ENCODE measurements at places on chromosomes 12 and 14.

- no peak for DNase-seq
These were observed 68.8 kb downstream of the SLCO1A2 start for GRCh38 chr12:21265932-21266331.

- no peak for DNase-seq
These were observed 4.3 kb downstream of the COQ10A start for GRCh38 chr12:56271031-56271430.

- no peak for DNase-seq
These were observed 13.0 kb upstream of the TRAF3 start for GRCh38 chr14:102764220-102764671.

DNA sequence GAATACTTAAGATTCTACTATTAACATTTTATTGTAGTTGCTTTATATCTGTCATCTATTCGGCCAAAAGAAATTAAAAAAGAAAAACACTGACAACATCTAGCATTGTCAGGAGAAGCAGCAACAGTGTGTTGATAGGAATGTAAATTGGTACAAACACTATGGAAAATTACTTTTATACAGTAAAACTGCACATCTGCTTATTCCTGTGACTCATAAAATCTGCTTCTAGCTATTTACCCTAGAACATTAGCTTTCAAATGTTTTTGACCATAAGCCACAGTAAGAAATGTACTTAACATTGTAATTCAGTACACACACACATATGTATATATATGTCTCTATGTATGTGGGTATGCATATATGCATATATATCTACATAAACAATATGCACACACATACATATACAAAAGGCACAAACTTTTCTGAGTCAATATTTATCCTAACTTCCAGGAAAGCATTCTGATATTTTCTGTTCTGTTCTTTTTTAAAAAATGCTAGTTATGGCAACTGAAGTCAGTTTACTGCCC lies 278.9 kb upstream of the GARIN2 start:
- DNase-seq: no peak

DNA sequence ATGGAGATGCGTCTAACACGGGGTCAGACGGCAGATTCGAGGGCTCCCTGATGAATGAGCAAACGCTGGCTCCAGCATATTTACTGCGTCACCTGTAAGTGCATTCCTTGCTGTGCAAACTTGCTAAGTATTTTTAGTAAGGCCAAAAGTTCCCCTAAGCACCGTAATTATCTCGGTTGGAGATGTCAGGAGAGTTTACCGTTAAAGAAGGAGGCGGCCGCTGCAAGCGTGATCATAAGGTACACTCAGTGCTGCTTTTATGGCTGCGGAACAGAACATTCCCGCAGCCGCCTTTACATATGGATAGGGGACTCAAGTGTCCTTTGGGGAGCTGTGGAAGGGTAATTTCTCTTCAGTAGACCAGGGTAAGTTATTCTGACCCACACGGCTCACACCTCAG lies 175.6 kb downstream of the GLT1D1 start:
- no peak for DNase-seq

DNA sequence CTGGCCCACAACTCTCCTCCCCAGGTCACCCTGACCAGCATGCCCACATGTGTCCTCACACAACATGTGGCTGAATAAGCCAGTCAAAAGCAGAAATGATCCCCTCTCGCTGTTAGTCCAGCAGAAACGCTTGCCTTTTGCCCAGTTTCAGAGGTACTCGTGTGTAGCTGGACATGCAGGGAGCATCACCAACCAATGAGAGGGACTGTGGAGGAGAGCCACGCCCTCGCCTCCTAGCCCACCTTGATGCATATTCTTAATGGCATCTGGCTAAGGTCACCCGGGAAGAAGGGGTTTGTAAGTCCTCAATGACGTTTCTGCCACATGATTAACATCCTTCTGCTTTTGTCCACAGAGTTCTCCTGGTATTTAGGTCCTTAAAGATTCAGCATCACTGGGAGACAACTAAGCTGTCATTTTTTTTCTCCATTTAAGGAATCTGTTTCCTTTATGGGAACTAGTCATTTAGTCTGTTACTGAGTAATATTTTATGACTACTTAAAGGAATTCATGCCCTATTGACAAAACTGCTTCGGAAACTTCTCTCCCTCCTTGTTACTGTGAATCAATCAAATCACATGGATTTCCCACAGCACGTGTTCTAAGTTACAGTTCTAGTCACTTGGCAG lies 134.0 kb downstream of the GCH1 start:
- DNase-seq: no peak

- no peak for DNase-seq
These were observed 8.6 kb upstream of the CCDC196 start for GRCh38 chr14:66477567-66477966.

DNA sequence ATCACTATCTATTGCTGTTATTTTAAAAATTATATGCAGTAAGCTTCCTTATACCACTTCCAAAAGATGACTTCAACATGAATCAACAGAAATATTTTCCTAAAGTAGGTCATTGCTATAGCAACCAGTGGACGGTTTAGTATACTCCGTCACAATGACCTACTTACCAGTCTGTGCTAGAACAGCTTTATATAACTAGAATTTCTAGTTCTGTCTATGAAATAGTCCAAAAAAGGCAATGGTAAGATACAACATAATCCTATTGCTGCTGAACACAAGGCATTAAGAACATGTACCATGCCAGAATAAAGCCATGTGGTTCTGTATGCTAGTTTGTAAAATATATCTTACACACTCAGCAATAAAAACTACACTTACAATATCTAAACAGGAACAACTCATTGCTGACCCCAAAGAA lies 40.7 kb upstream of the MTERF2 start:
- DNase-seq: no peak

DNA sequence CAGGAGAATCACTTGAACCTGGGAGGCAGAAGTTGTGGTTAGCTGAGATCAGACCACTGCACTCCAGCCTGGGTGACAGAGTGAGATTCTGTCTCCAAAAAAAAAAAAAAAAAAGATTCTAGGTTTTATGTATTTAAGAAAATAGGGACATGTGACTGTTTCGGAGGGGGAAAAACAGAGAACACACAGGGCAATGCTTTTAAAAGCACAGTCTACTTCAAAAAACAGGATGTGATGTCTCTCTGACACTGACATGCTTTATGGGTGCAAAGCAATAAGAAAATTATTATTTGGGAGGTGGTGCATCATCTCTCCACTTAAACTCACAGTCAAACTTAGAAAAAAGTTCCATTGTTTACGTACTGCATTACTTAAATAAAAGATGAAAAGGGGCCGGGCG lies 28.7 kb downstream of the CLIP1 start:
- no peak for DNase-seq

DNA sequence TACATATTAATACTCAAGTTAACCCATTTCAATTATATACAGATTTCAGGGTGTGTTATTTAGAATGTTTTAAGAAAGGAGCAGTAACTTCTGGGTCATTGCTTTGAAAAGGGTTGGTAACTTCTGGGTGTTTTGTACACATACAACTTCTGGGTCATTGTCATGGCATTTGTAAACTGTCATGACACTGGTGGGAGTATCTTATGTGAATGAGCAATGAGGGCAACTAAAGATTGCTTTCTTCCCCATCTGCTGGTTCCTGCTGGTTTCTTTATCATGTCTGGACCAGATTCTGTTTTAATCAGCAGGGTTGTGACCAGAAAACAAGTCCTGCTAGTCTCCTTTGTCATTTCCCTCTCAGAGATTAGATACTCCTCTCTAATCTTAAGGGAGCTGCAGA lies 713.3 kb downstream of the LRFN5 start:
- DNase-seq: no peak

- DNase-seq: no peak
These were observed 161.6 kb upstream of the PWP1 start for GRCh38 chr12:107523775-107524535.

GRCh38 chr14:52048116-52048515 lies 20.7 kb downstream of the NID2 start:
- no peak for DNase-seq

DNA sequence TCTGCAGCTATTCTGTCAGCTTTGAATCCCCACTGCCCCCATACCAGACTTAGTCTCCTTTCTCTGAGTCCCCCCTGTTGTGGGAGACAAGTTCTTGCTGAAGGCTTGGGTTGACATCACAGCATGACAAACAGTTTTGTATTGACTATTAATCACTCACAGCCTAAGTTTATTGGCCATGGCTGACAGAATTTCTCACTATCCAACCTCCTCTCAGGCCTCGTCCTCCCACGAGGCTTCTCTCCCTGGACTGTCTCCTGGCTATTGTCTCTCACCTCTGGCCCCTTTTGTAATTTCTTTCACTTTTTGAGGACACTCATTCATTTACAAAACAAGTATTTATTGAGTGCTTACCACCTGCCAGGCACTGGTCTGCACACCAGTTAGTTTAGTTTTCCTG lies 35.2 kb upstream of the DCD start:
- DNase-seq: peak; percentile 91

DNA sequence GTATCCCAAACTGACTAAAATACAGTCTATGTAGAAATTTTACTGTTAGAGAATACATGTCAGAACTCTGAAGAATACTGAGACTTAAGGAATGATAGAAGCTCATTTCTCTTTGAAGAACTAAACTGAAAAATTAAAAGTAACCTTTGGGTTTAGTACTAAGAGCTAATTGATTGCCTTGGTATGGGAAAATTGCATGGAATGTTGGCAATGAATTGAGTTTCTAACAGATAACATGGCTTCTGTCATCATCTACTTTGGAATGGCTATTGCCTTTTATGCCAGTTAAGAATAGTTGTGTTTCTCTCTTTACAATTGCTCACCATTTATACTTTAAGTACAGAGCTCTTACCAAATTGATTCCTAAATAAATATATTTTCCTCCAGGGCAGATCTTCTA lies 308.8 kb upstream of the SYT1 start:
- no peak for DNase-seq

All from NT2/D1 (cell line).